Activated CD4-positive, alpha-beta T cell treated with anti-CD3 and anti-CD28 coated beads for 1 hour (primary cell): ENCODE measurements at places on chromosomes 3 and 15.

DNA sequence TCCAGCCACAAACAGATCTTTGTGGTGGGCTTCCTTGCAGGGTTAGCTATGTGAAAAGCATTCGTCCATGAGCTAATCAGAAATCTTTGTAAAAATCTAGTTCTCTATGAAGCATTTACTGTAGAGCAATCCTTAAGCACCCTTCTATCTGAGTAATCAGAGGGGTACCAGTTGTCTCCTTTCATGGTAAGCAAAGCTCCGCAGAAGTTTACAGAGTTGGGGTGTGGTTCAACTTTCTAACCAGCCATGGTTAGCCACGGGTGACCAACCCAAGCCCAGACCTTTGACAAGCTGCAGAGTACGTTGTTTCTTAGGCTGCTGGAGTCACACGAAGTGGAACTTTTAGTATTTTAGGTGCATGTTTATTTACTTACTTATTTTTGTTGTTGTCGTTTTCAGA, 77.4 kb downstream of the FLNB start:
- DNase-seq, result no peak

DNA sequence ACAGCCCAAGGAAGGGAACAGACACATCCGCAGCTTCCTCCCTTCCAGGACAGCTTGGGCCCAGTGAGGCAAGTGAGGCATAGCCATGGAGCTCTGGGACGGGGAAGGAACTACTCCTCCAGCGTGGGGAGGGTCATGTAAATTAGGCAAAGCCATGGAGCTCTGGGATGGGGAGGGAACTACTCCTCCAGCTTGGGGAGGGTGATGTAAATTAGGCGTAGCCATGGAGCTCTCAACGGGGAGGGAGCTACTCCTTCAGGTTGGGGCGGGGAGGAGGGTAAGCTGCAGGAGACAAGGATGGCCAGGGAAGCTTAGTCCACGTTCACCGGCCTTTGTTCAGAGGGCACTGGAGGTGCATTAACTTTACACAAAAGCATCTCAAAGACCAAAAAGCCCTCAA, 21.1 kb upstream of the BDH1 start:
- DNase-seq, result no peak

DNA sequence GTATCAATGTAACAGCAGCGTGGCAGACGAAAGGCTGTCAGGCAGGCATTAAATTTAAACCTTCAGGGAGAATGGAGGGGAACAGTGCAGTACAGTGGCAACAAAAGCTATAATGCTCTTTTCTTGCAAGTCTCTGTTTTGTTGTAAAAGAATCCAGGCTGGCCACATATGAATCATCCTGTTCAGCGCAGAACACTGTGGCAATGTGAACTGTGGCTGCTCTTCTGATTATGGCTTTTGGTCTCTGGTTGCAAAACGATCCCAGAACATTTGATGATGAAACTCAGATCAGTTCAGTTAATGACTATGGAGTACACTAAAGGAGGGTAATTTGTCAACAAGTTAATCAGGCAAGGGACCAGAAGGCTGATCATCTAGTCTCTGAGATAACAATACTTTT, 219.7 kb upstream of the SGO1 start:
- DNase-seq, result no peak

DNA sequence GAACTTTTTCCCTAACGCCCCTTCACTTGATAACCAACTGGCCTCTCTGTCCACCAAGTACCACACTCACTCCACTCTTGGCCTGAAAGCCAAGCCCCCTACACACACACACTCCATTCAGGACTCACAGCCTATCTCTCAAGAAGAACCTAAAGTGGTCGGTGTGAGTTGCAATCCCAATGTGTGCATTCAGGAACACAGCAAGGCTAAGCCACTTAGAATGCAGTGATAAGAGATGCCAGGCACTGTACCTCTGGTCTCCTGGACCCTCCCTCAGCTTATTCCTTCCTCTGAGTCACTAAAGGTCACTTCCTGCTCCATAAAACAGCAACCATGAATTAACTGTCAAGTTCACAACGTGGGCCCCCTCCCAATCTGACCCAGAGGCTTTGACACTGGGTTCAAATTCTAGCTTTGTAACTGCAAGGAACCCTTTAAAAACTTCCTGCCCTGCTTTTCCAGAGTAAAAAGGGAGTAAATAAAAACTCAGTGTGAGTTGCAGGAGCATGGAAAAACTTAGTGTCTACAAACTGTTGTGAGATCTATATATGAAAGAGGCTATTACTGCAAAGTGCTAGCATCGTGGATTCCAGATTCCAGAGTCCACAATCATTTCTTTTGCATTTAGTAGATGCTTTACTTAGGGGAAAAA, 17.6 kb upstream of the KCNMB3 start:
- no peak for DNase-seq

- no peak for DNase-seq
Observed at GRCh38 chr15:43404130-43404529, 33.2 kb downstream of the TUBGCP4 start.

DNA sequence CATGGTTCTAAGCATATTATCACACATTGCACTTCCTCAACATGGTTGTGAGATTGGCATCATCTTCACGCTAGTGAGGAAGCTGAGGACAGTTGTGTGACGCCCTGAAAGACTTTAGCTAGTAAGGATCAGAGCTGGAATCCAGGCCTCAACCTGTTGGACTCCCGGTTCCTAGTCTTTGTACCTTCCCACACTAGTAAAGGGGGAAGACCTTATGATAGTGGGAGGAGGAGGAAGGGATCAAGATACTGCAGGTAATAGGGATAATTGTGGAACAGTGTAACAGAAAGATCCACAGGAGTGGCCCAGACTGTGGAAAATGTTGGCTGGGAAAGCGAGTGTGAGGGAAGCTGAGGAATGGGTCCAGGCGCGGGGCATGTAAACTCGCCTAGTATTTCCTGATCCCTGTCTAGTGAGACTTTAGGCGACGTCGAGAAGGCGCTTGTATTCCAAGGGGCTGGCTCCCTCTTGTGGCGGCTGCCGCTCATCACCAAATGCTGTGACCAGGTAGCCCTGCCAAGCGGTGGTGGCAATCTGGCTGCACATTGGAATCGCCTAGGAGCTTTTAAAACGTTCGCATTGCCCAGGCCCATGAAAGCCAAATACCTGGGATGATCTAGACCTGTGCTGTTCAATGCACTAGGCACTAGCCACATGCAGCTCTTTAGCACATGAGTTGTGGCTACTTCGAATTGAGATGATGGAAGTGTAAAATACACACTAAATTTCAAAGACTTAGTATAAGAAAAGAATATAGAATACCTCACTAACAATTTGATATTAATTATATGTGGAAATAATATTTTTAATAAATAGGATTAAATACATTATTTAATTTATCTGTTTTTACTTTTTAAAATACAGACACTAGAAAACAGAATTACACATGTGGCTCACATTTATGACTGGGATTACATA, 38.8 kb upstream of the CLDN18 start:
- DNase-seq, result peak; percentile 17

- DNase-seq, result no peak
Observed at GRCh38 chr3:3127432-3128010, 781 bp downstream of the TRNT1 start.

DNA sequence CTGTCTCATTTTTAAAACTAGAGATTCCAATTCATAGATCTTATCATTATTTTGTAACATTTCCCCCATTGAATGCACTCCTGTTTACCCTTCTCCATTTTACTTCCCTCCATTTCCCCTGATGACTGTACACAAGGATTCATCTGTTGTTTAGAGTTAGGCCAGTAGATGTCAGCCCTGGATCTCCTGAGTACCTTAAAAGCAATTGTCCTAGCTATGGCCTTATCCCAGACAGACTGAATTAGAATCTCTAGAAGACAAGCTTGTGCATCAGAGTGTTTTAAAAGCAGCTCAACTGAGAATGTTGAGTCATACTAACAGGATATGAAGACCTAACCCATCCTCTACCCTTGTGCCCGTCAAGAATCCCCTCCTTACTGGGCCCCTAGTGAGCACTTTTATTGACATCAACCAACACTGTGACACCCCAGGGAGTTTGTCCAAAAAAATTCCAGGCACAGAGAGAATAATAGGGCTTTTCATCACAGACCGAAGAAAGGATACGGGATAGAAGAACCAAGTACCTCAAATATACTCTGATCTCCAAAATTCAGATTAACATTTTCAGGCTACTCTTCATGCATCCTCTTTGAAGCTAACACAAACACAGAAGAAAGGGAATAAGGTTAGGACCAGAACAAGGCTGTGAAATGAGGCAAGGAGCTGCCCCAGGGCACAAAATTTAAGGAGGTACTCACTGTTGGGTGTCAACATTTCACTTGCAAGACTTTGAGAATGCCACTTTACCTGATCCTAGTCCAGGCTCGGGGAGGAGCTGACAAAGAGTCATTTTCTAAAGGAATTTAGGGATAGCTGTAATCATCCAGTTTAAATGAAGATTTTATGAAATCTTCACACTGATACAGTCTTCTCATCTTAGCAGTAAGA, 17.1 kb downstream of the ZBED2 start:
- DNase-seq, result no peak

- no peak for DNase-seq
Observed at GRCh38 chr3:106425916-106426315, 557.1 kb upstream of the CBLB start.

DNA sequence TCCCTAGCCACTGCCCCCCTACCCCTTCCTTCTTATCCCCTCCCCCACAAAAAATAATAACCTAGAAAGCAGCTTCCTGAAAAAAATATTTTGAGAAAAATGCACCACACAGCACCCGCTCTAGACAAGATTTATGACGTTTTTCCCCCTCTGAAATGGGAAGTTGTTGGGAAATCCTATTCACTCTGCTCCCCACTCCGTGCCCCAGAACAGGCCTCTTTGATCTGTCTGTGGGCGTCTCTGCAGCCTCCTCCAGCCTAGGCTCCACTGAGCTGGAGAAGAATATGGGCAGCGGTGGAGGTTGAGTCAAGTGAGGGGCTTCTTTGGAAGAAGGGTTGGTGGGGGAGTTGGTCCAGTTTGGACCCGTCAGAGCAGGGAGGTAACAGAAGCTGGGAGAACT, 28.5 kb upstream of the POLG start:
- DNase-seq, result no peak

DNA sequence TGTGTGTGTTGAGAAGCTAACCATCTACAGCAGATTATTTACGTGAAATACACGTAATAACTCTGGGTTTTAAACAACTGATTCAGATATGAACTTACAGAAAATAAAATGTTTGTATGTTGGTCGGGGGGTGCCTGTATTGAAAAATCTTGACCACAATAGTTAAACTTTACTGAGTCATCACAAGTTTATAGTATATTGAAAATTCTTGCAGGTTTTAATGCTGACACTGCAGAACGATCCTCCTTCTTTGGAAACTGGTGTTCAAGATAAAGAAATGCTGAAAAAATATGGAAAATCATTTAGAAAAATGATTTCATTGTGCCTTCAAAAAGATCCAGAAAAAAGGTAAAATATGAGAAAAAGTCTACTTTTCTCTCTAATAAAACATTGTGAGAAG, 41.3 kb upstream of the SLC22A13 start:
- DNase-seq, result no peak

DNA sequence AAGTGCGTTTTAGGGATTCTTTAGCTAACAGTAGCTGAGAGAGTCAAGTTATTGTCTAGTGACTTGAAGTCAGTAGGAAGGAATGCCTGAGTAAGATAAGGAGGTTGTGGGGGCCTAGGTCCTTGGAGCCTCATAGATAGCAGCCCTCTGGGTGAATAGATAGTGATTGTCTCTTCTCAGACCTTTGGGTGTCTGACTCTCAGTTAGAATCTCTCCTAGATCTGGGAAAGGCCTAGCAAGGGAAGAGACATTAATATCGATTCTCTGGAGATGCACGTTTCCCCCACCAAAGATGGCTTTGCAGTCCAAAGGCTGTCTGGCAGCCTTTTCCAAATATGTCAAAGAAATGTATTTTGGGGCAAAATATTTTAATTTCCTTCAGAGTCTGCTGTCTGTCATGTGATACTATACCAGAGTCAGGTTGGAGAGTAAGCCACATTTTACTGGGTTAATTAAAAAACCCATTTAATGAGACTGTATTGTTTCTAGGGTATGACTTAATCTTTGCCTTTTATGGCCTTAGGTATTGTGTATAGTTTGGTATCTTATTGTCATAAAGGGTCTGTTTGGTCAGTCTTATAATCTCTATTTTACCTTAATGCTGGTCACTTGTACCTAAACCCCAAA, 92.2 kb downstream of the ST6GAL1 start:
- DNase-seq, result no peak
